Central memory CD4-positive, alpha-beta T cell (primary cell): ENCODE measurements at places on chromosomes 5 and 9.

DNA sequence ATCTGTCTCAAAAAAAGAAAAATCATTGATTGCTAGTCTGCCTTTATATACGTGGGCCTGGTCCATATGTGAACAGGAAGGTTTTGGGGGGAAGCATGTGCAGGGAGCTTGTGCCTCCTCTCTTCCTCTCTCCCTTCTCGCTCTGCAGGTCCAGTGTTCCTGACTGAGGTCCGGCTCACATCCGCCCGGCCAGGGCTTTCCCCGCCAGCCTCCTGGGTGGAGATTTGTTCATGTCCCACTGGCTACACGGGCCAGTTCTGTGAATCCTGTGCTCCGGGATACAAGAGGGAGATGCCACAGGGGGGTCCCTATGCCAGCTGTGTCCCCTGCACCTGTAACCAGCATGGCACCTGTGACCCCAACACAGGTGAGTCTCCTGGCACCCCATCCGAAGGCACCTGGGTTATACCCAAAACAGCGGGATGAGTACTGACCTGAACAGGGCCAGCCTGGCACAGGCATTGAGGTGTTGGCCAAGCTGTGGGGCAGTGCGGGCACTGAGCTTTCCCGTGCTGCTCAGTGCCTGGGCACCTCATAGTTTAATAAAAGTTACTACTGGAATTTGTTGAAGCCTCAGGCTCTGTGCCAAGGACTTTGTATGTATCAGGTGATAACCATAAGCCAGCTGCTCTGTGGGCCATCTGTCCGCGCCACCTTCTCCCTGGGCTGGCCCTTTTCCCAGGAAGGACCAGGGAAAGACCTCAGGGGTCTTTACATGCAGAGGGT lies 39.4 kb upstream of the AIF1L start:
- DNase-seq = no peak

GRCh38 chr5:73998489-73998888 lies 372.5 kb downstream of the ARHGEF28 start:
- DNase-seq = no peak

GRCh38 chr9:78158286-78158685 lies 77.6 kb upstream of the CEP78 start:
- no peak for DNase-seq

- no peak for DNase-seq
Measured at GRCh38 chr5:5751498-5751897, 329.0 kb downstream of the ICE1 start.

DNA sequence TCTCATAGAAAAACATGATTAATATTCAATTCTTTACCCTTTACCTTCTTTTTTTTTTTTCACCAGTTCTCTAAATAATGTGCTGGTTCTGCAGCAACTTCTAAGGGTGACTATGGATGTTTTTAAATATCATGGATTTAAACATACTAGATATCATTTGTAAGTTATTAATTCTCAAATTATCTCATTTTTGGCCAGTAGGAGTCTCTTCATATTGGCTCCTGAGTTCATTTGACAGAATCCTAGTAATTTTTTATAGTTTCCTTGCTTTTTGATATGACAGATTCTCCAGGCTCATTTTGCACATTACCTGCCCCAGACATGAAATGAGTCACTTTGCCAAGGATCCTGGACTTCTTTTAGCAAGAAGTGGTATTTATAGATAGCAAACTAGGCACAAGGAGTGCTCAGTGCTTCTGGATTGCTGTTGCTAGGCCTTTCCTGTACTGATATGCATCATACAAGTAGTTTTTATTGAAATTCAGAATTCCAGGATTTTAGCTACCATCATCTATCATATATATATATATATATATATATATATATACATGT lies 201.3 kb upstream of the IL12B start:
- DNase-seq = no peak

DNA sequence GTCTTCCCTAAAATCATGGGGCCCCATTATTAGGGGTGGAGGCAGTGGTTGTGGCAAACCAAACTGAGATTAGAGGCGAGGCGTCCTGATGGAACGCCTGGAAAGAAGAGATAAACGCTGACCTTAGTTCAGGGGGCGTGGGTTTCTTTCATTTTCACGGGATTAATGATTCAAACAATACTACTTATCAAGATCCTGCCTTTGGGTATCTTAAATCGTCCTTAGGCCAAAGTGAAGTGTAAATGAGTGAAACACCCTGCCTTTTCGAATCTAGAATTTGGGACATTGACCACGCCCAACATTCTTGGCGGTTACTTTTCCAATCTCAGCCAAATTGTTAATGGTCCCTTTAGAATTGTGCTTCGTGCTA lies 1.0 kb upstream of the UBTD2 start:
- DNase-seq = no peak

GRCh38 chr5:96229188-96229587 lies 203.9 kb downstream of the PCSK1 start:
- DNase-seq = no peak

- DNase-seq = no peak
Measured at GRCh38 chr9:109558718-109559151, 60.6 kb upstream of the PTPN3 start.

DNA sequence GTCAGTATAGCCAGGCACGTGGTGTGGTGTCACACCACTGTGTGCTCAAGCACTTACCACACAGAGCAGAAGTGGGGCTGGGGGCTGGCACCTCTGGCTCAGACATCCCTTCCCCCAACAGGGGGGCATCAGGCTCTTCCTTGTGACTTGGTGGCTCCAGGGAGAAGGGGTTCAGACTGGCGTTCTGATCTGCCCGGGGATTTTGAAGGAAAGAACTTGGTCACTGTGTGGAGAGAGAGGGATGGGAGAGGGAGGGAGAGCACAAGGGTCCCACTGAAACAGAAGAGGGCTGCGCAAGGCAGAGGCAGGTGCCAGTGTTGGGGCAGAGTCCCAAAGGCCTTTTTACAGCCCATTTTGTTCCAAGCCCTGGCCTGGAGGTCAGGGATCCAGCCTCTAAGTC lies 109.7 kb upstream of the ALDH1B1 start:
- DNase-seq = no peak
